ENCODE measurements at places on chromosomes 5 and 9.

GRCh38 chr5:115584501-115584900, 17.8 kb downstream of the TICAM2 start:
- DNase-seq: no peak

DNA sequence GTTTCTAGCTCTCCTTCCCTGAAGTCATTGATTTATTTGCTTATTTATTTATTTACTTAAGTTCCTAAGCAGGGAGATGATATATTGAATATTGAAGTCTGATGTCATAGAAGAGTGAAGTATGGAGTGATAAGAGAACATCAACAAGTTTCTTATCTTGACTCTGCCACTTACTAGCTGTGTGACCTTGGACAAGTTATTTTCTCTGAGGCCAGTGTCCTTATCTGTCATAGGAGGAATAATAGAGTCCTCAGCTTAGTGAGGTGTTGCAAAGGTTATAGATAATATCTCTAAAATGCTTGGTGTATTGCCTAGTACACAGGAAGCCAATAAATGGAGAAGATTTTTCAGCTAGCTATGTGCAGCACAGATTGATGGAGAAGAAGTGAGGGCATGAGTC, 32.4 kb upstream of the PIP5K1B start:
- no peak for DNase-seq

GRCh38 chr5:177372034-177372896, 12.0 kb upstream of the SLC34A1 start:
- DNase-seq: no peak

GRCh38 chr9:105264380-105264779, 19.9 kb downstream of the SLC44A1 start:
- DNase-seq: peak; percentile 13

DNA sequence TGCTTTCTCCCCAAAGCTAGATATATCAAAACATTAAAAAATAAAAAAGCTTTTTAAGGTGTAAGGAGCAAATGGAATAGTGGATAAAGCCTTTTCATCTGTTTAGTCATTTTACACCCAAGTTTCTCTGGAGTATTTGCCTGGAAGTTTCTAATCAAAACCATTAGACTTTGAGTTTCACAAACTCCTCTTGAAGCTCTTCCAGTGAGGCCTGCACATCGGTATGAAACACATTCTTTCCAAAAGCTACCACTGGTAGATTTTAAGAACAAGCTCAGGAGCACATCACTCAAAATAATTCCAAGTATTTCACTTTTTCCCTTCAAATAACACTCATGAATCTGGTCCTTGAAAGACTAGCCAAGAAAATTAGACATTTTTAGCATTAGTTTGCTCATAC, 5.7 kb downstream of the TRIM52 start:
- no peak for DNase-seq

DNA sequence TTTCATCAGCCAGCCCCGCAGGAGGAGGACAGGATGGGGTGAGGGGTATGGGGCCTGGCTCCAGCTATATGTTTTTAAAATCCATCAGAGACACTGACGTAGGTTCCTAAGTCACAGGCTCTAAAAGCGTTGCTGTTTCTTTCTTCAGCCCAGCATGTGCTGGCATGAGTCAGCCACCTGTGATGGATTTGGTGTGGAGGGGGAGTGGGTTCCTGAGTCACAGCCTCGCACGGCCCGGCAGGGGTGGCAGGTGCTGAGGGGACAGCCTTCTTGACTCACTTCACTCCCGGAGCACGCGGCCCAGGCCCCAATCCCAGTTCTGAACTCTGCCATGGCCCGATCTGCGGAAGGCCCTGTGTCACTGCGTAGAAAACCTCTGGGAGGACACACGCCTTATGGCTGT, 38.8 kb upstream of the RPL26L1 start:
- no peak for DNase-seq

DNA sequence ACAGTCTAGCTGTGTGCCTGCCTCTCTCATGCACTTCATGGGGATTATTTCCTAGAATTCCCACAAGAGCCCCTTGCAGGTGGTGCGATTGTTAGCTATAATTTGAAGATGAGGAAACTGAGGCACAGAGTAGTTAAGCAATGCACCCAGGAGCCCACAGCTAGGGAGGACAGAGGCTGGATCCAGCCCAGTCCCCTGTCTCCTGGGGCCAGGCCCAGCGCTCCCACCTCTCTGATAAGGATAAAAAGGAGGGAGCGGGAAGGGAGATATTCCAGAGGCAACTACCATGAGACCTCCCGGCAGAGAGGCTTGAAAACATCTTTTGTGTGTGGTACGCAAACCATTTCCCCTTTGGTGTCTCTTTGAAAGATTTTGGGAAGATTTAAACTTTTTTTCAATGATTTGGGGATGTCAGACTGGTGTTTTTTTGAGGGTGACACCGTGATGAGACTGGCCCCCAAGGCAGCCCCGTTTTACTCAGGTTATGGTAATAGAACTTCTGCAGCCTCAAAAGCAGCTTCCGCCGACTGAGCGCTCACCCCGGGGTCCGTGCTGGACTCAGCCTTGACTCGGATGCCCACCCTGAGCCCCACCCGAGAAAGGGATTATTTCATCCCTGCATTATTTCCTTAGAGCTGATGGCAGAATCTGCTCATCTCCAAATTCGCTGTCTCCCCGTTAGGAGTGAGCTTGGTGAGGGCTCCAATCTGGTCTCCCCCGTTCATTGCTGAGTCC, 144.7 kb upstream of the IER5L start:
- no peak for DNase-seq

DNA sequence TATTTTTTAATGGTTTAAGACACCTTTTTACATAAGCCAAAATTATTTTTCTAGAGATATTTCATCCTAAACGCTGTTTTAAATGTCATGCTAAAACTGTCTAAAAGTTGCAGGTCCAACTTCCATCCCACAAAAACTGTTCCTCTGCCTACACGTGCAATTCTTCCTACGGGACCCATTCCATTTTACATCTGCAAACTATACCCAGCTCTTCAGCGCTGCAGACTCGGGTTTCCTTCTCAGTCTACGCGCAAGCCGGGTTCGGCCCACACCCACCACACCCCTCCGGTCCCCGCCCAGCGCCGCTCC, 8.7 kb downstream of the RANBP6 start:
- DNase-seq: no peak

GRCh38 chr9:124282442-124283227, 24.9 kb downstream of the NEK6 start:
- DNase-seq: no peak

GRCh38 chr9:121394292-121394691, 24.2 kb upstream of the STOM start:
- peak; percentile 18 for DNase-seq

DNA sequence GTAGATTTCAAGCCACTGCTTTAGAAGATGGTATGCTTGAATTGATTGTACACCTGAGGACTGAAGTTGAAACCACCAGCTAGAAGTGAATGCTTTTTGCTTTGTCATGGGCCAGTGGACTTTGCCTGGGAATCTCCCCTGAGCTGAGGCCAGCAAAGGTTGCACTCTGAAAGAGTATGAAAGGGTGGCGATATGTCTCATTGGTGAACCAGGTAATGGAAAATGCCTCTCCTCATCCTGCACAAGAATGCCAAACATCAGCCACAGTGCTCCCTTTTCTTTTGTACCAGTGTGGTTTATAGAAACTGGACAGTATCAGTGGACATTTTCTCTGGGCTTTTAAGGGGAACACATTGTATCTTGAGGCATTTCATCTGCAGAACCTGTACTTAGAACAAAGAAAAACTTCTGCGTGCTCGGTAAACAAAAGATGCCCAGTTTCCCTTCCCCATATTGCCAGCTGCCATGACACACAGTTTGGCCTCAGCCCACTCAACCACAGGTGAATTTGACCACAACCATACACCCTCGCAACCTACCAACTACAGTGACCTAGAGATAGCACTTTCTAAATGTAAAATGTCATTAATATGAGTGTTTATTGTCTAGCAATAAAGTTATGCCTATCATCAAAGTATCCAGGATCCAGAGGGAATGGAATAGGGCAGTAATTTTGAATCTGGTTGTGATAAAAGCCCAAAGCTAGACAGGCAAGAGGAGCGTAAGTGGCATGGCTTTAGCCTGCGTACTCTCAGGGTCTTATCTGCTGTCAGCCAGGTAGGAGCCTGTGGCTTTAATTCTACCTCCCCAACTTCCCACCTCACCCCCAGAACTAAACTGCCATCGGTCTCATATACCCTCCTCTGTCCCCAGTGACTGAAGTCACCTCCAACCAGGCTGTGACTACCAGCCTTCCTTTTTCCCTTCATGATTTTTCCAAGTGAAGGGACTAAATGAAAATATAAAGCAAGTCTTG, 79.5 kb upstream of the LHFPL2 start:
- DNase-seq: peak; percentile 93

DNA sequence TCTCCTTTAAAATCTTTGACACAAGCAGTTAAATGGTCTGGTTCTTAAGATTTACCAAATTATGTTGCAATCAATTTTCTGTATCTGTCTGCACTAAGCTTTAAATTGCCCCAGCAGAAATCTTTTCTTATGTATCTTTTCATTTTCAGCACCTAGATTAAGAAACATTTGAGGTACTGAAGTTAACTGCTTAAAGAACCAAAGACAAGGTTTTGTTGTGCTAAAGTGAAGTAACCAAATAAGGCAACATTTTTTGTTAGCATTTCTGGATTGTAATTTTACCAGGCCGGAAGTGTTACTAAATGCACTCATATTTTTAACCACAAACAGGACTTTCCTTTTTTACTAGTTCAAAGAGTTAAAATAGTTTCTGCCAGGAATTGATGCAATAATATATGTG, 24.1 kb upstream of the MTAP start:
- no peak for DNase-seq

DNA sequence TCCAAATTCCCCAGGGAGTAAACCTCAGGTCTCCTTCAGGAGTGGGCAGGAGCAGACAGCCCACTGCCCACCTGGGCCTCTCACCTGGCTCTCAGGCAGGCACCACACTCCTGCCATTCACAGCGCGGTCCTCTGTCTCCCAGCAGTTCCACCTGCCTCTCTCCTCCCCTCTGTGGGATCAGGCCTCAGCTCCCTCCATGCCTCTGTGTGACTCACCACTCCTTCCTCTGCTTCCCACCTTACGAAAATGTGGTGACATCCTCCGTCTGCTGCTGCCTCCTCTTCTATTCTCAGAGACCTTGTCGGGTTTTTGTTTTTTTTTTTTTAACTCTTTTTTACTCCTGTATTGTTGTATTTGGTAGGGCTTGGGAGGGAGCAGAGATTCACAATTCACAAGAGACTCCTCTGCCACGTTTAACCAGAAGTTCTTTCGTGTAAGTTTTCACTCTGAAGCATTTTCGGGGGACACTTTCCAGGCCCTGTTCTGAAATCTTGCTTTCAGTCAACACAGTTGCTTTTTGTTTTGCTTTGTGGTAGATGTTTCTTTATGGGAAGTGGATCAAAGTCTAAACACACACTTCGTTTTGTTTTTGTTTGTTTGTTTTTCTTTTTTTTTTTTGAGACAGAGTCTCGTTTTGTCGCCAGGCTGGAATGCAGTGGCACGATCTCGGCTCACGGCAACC, 21.1 kb upstream of the CDKN2AIPNL start:
- DNase-seq: peak; percentile 64

DNA sequence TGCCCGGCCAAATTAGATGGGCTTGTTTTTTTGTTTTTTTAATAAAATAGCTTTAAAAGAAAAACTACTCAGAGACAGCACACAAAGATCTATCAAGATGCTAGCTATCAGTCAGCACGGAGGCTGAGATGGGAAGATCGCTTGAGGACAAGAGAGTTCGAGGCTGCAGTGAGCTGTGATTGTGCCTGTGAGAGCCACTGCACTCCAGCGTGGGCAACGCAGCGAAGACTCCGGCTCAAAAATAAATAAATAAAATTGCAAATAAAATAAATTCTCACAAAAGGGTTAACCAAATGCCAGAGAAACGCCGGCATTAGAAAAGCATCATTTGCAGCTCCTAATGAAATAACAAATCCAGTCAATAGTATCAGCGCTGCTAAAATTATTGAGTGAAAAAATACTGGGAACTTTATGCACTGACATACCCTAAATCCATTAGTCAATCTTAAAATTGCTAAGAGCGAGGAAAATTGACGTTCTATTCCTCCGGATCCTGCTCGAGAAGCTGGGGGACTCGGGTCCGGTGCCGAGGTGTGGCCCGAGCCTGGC, 681 bp downstream of the CPLANE1 start:
- DNase-seq: peak; percentile 20

GRCh38 chr5:137344723-137345322, 154.3 kb downstream of the SPOCK1 start:
- peak; percentile 55 for DNase-seq

DNA sequence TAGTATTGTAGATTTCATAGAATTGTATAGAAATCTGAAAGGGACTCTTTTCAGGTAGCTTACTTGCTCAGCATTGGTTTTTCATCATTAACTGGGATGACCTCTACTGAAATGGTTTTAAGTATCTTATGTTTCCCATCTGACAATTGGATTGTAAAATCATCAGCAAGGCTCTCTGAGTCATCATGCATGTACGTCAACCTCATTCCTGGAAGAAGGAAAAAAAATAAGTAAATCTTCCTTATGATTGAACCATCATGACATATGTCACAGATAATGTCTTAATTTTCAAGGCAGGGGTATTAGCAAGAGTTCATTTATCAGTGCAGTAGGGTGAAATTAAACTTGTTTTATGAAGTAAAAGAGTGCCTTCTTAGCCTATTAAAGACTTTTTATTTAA, 74.9 kb upstream of the CER1 start:
- no peak for DNase-seq

DNA sequence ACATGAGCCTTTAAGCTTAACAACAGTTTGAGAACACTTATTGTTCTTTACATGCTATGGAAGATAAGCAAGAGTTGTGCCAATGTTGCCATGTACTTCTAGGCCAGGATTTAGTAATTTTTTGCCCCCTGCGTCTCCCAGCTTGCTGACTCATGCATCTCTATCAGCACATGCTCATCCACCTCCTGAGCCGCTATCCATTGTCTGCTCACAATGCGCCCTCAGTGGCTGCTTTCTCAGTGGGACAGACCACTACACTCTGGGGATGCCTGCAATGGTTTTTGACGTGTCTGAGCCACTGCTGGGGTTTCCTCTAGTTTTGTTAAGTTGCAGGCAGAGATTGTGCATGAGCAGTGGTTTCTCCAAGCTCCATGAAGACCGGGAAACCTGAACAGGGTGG, 50.9 kb upstream of the PHF2 start:
- no peak for DNase-seq

- DNase-seq: peak; percentile 5
These were observed 34.1 kb upstream of the SLC6A19 start for GRCh38 chr5:1167361-1167727.

DNA sequence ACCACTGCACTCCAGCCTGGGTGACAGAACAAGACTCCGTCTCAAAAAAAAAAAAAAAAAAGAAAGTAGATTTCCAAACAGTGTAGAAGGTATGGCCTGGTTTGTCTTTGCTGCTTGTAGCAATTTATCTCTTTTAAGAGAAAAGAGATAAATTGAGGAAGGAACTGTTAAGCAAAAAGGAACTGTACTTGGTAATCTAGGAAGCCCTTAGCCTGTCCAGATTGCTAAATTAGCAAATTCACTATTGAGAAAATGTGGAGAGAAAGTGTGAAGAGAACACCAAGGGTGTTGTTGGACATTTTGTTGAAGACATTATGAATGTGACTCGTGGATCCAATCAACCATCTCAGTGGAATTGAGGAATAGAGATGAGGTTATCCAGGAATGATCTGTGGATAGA, 13.0 kb upstream of the SUSD3 start:
- DNase-seq: no peak
